ENCODE measurements at places on chromosomes 3 and 15.

- no peak for DNase-seq
These were observed 18.4 kb upstream of the BCHE start for GRCh38 chr3:165855581-165855980.

DNA sequence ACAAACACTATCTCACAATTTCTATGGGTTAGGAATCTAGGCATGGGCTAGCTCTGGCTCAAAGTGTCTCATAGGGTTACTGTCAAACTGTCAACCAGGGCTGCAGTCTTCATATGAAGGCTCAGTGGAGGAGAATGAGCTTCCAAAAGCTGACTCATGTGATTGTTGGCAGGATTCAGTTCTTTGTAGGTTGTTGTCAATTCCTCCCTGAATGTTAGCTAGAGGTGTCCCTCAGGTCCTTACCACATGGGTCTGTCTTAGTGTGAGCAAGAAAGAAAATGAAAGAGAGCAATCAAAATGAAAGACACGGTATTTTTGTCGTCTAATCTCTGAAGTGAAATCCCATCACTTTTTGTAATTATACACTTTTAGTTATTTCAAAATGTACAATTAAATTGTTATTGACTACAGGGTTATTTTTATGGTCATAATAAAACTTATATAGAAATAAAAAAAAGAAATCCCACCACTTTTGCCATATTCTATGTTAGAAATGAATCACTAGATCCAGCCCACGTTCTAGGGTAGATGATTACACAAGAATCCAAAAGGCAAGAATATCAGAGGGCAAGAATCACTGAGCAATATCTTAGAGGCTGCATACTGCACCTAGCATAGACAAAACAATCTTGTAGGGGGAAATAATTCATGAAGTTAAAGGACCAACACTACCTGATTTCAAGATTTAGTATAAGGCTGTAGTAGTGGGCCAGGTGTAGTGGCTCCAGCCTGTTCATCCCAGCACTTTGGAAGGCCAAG, 8.4 kb downstream of the ACSBG1 start:
- DNase-seq = no peak

DNA sequence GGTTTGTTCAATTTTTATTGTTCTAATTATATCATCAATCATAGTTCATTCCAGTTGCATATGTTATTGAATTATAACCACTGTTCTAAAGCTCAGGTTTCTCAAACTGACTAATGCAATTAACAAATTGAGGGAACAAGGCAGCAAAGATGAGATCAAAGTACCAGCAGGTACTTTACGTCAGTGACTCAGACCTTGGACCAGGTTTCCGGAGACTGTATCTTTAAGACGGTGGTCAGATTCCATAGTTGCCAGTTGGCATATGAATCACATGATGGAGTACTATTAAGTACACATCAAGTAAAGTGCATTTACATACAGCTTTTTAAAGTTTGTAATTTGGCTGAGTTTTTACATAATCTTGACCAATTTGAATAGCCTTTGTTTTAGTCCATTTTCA, 583.6 kb upstream of the ROBO2 start:
- no peak for DNase-seq

DNA sequence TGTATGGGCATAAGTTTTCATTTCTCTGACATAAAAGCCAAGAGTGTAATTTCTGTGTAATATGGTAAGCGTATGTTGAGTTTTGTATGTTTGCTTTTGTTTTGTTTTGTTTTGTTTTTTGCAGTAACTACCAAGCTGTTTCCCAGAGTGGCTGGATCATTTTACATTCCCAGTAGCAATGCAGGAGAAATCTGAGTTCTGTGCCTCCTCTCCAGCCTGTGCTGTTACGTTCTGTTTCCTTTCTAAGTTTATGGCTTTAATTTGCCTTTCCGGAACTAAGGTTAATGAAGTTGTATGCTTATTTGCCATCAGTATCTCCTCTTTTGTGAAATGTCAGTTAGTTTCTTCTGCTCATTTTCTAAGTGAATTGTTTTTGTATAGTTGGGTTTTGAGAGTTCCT, 307.8 kb downstream of the GABRG3 start:
- DNase-seq = no peak

- no peak for DNase-seq
These were observed 160.7 kb downstream of the SQOR start for GRCh38 chr15:45795440-45796069.

GRCh38 chr15:72785432-72785831, 1.9 kb upstream of the ADPGK start:
- DNase-seq = no peak

DNA sequence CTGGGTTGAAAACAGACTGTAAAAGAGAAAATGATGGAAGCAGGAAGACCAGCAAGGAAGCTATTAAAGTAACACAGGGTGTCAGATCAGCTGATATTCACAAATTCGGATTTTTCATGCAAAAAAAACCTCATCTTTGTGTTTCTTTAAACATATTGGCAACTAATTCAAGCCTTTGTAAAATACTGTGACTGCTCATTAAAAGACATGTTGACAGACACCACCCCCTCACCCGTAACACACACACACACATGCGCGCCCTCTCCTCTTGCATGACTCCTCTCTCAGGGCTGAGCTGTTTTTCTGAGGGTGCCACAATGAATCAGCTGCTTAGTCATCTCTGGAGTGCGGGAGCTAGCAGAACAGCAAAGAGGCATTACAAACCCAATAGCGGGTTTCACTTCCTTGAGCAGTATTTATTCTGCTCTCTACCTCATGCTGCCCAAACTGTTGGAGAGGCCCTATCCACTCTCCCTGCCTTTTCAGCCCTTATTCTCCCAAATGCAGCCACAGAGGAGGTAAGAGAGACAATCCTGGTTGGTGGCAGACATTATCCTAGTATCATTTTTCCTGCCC, 35.8 kb upstream of the CCDC80 start:
- DNase-seq = no peak

DNA sequence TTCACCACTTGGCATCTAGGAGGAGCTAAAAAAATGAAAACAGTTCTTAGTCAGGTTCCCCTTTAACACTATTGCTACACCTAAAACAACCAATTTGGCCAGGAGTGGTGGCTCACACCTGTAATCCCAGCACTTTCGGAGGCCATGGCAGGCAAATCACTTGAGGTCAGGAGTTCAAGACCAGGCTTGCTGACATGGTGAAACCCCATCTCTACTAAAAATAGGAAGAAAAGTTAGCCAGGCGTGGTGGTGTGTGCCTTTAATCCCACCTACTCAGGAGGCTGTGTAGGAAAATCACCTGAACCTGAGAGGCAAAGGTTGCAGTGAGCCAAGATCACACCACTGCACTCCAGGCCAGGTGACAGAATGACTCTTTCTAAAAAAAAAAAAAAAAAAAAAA, 124.1 kb downstream of the DGKG start:
- DNase-seq = no peak
